ENCODE measurements at places on chromosomes 5 and 9. TPM values are rescaled to one million over a fixed set of nuclear protein-coding genes. Genes with fewer than 3 reads are reported as not detected.

The TMEM171 gene
- 2.4 TPM for total RNA-seq

The C5orf52 gene
- total RNA-seq: not detected

The SH3TC2 gene
- total RNA-seq: 70.0 TPM

The MSX2 gene
- 29.5 TPM for total RNA-seq

The HAPLN1 gene
- total RNA-seq: 0.44 TPM

The CDC26 gene
- 26.6 TPM for total RNA-seq

The AQP3 gene
- 203 TPM for total RNA-seq

The SMIM32 gene
- not detected for total RNA-seq

The CTSV gene
- total RNA-seq: not detected

The TRIO gene
- 216 TPM for total RNA-seq

The SHOC1 gene
- total RNA-seq: 0.16 TPM

The CLTB gene
- 66.1 TPM for total RNA-seq

The NIPSNAP3A gene
- total RNA-seq: 29.9 TPM

The TGFBR1 gene
- total RNA-seq: 44.7 TPM

The ANKRD20A1 gene
- total RNA-seq: 4.4 TPM

The ZDHHC11B gene
- total RNA-seq: 15.6 TPM

The NSG2 gene
- total RNA-seq: not detected

The DDX4 gene
- total RNA-seq: not detected

The ZNF883 gene
- 1.7 TPM for total RNA-seq

The SLCO6A1 gene
- total RNA-seq: not detected

The SOX30 gene
- total RNA-seq: 0.52 TPM

The C7 gene
- total RNA-seq: 209 TPM

The PCDHB9 gene
- total RNA-seq: 1.9 TPM

The PCDHGB7 gene
- total RNA-seq: 11.7 TPM

The PCDHB2 gene
- total RNA-seq: 1.8 TPM

The HK3 gene
- 5.6 TPM for total RNA-seq

The RGMB gene
- 20.0 TPM for total RNA-seq

The FST gene
- total RNA-seq: 6.6 TPM

The INSL6 gene
- not detected for total RNA-seq

The PCDHA7 gene
- 1.1 TPM for total RNA-seq

The TTC23L gene
- total RNA-seq: 2.8 TPM

The OLFML2A gene
- total RNA-seq: 13.1 TPM

The MCTP1 gene
- total RNA-seq: 35.8 TPM

The LHX6 gene
- total RNA-seq: 5.7 TPM

The CCL21 gene
- total RNA-seq: 55.1 TPM

The C9orf153 gene
- 0.36 TPM for total RNA-seq

The OGN gene
- total RNA-seq: 18.1 TPM

The NTRK2 gene
- total RNA-seq: 3.0 TPM

The PCDHB14 gene
- total RNA-seq: 6.8 TPM

The TIMD4 gene
- total RNA-seq: 1.2 TPM

The FOXD4L4 gene
- total RNA-seq: 0.47 TPM

The SAXO1 gene
- total RNA-seq: 0.57 TPM

The CDH18 gene
- not detected for total RNA-seq

The GFI1B gene
- not detected for total RNA-seq

The PCDH1 gene
- total RNA-seq: 127 TPM

The ADGRV1 gene
- total RNA-seq: 4.7 TPM

The PITX1 gene
- total RNA-seq: 20.6 TPM

Data from ureter (tissue), 1 donor.